ENCODE measurements at places on chromosomes 1 and 21. TPM values are rescaled to one million over a fixed set of nuclear protein-coding genes. Genes with fewer than 3 reads are reported as not detected.

PLPP3 gene
- 42.0 TPM for polyA plus RNA-seq

- DNase-seq: no peak
Observed at GRCh38 chr1:90839323-90839722, 122.2 kb upstream of the BARHL2 start.

- DNase-seq: no peak
Observed at GRCh38 chr1:183892351-183892793, 87.5 kb downstream of the RGL1 start.

C1orf50 gene
- 2.1 TPM for polyA plus RNA-seq

INSRR gene
- polyA plus RNA-seq: 0.02 TPM

- DNase-seq: no peak
Observed at GRCh38 chr1:31428436-31429221, 15.6 kb downstream of the SERINC2 start.

GRCh38 chr1:208759255-208759654 is 515.1 kb upstream of the PLXNA2 start:
- no peak for DNase-seq

Measured in H1 (cell line).